ENCODE measurements at places on chromosomes 12 and 14. TPM values are rescaled to one million over a fixed set of nuclear protein-coding genes. Genes with fewer than 3 reads are reported as not detected.

DNA sequence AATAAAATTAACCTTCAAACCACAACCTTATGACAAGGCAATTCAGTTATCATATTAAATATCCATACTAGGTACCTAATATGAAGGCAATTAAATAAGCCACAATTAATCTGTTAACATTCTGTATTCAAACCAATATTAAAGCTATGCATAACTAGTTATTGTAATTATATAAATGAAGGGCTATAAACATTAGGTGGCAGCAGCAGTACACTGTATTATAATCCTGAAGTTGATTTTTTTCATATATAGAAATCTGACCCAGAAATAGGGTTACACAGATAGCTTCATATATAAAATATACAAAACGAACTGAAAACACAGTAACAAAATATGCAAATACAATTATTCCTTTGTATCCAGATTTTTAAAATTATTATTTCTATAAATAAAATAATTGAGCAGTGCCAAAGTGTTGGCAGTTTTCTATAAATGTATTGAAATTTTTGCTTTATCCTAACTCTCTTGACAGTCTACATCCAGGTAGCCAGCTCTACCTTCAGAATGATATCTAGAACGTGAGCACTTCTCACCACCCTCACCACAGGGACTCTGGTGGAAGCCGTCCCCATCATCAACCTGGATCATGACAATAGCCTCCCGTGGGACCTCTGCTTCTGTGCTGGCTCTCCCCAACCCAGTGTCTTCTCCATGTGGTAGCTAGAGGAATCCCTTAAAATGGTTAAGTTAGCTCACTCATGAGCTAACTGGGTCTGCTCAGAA lies 136.2 kb downstream of the MED13L start:
- no peak for DNase-seq

SLC38A4 gene
- total RNA-seq = not detected

DNA sequence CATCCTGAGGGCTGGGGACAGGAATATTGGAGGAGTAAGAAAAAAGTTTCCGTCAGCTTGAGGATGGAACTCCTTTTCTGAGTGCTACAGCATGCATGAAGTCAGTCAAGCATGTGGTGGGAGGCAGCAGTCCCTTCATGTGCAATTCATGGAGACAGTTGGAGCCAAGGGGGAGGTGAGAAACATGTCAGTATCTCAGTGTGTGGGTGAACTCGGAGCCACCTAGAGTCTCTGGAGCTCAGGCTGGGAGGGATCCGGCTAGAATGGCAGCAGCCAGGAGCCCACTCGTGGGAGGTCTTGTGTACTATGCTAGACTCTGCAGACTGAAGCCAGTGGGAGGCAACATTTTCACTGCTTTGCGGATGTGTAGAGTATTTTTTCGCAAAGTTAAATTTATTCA lies 60.3 kb downstream of the AVPR1A start:
- DNase-seq = no peak

- peak; percentile 8 for DNase-seq
Measured at GRCh38 chr12:48681399-48681709, 684 bp downstream of the KANSL2 start.
